Psoas muscle (tissue), 8 donors: ENCODE measurements at places on chromosomes 2 and 18. TPM values are rescaled to one million over a fixed set of nuclear protein-coding genes. Genes with fewer than 3 reads are reported as not detected.

LAMA3 gene
- 0.62 TPM for polyA plus RNA-seq

MEMO1 gene
- polyA plus RNA-seq = 40.0 TPM

SPR gene
- polyA plus RNA-seq = 39.1 TPM

ILKAP gene
- polyA plus RNA-seq = 66.6 TPM

UGT1A8 gene
- not detected for polyA plus RNA-seq

CNTNAP5 gene
- not detected for polyA plus RNA-seq

CIDEA gene
- polyA plus RNA-seq = 1.0 TPM

GREB1 gene
- 1.3 TPM for polyA plus RNA-seq

C1QL2 gene
- polyA plus RNA-seq = not detected

SPDYA gene
- 0.31 TPM for polyA plus RNA-seq

KIAA2012 gene
- not detected for polyA plus RNA-seq

TTC32 gene
- 4.4 TPM for polyA plus RNA-seq

CCDC138 gene
- polyA plus RNA-seq = 1.0 TPM

ARHGAP15 gene
- polyA plus RNA-seq = 0.49 TPM

DSEL gene
- 0.48 TPM for polyA plus RNA-seq

SGPP2 gene
- 0.06 TPM for polyA plus RNA-seq

KIF1A gene
- polyA plus RNA-seq = 0.10 TPM

TSPYL6 gene
- not detected for polyA plus RNA-seq

POMC gene
- 5.2 TPM for polyA plus RNA-seq

ELOA2 gene
- polyA plus RNA-seq = not detected

RAB6C gene
- 0.09 TPM for polyA plus RNA-seq

CCDC68 gene
- 1.3 TPM for polyA plus RNA-seq

BBS5 gene
- 5.1 TPM for polyA plus RNA-seq

CREG2 gene
- polyA plus RNA-seq = 0.07 TPM

OR6B2 gene
- polyA plus RNA-seq = not detected
